Effector CD4-positive, alpha-beta T cell (primary cell): ENCODE measurements at places on chromosomes 5 and 9.

- DNase-seq: no peak
Observed at GRCh38 chr9:91843093-91843492, 106.9 kb downstream of the ROR2 start.

- DNase-seq: no peak
Observed at GRCh38 chr5:108232805-108233204, 149.1 kb downstream of the FBXL17 start.

GRCh38 chr5:147780924-147781573 lies 1.5 kb downstream of the JAKMIP2 start:
- no peak for DNase-seq

GRCh38 chr9:116925121-116925520 lies 238.0 kb downstream of the TRIM32 start:
- no peak for DNase-seq

DNA sequence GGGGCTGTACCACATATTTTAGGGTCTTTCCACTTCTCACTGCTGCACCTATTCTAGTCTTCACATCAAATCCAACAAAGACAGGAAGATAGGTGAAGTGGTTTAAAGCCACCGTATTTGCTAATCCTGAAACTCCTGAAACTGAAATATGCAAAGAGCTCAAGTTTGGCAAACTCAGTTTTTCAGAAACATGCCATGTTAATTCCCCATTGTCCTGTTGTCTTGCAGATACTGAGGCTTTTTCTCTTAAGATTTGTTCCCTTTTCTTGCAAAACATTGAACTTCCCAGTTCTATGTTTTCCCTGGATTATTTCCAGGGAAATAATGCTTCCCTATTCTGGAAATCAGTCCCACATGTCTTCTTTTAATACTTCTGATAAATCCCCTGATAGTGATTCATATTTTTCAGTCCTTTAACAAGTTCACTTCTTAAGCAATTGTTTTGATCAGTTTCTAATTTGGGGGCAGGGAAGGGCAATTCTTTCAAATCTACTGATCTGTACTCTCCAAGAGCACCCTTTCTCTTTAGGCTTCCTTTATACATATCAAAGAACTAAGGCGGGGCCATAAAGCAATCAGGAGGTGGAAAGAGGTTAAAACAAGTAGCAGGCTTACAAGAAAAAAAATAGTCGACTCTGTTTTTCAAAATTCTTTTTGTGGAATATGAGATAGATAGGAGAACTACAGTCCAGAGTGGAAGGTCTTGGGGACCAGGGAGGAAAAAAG lies 648.5 kb downstream of the BNC2 start:
- no peak for DNase-seq

DNA sequence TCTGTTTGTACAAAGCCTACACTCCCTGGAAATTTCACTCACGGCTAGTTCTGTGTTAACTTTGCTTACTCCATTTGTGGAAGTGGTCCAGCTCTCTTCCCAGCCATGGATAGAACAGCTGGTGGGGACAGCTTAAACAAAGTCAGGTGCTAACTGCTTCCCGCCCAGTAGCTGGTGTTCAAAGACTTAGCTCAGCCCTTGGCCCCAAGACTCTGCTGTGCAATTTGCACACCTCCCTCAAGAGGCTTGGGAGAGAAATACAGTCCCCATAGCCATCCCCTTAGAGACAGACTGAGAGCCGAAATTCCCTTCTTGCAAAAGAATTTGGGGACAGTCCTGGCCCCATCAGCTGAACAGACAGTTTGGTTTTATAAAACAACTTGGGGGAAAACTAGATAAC lies 73.8 kb upstream of the RAI14 start:
- DNase-seq: no peak
